CD4-positive, alpha-beta T cell treated with Interleukin-15 for 1 hour (primary cell): ENCODE measurements at places on chromosomes 13 and 19.

GRCh38 chr13:47142105-47142504 is 245.3 kb upstream of the HTR2A start:
- no peak for DNase-seq

DNA sequence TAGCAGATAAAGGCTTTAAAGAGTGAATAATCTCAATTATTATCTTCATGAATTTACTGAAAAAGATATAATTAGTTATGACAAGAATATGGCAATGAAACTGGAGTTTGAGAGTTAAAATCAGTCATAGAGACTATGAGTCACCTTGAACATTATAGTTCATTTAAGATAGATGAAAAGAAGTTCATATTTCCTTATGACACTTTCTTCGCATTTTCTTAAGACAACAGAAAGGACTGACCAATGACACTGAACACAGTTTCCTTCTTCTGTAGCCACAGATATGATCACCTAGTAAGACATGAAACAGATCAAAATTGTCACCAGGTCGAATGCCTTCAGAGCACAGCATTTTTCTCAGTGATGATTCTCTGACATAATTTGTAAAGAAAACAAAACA is 202.1 kb downstream of the KLF12 start:
- DNase-seq: no peak

DNA sequence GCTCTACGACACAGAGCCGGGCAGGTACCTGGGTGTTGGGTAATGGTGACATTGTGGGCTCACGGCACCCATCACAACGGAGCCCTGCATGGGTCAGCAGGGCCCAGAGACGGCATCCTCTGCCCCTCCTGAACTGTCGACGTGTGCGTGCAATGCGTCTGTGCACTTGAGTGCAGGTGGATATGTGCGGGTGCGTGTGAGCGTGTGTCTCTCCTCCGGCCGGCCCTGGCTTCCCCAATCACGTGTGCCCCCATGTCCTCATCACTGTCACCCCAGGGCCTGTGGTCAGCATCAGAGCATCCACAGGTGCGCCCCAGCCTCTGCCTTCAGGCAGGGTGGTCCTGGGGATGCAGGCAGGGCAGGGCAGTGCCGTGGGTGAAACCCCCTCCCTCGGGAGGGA is 37.2 kb upstream of the TPM4 start:
- DNase-seq: no peak

- no peak for DNase-seq
Measured at GRCh38 chr19:55442372-55442961, 633 bp downstream of the SHISA7 start.

- no peak for DNase-seq
Measured at GRCh38 chr13:24181991-24182702, 21.6 kb downstream of the SPATA13 start.

GRCh38 chr19:39296906-39297305 is 699 bp downstream of the IFNL1 start:
- no peak for DNase-seq

DNA sequence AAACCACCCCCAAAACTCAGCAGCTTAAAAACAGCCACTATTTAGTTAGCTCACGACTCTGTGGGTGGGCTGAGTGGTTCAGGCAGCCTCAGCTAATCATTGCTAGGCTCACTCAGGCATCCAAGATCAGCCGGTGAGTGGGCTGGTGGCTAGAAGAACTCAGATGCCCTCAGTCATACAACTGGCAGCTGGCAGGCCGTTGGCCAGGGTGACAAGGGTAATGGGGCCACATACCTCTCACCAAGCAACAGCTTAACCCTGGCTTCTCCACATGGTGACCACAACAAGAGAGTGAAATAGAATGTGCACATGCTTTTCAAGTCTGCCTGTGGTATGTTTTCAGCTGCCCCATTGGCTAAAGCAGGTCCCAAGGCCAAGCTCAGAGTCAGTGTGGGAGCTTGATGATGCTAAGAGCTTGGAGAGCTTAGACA is 435.4 kb upstream of the TSHZ3 start:
- no peak for DNase-seq

- no peak for DNase-seq
Measured at GRCh38 chr19:5048727-5049553, 80.0 kb downstream of the KDM4B start.

GRCh38 chr19:45515081-45515624 is 7.9 kb downstream of the VASP start:
- peak; percentile 83 for DNase-seq

- peak; percentile 87 for DNase-seq
Measured at GRCh38 chr19:1248786-1249297, 459 bp downstream of the MIDN start.

- no peak for DNase-seq
Measured at GRCh38 chr13:98938801-98939200, 39.1 kb downstream of the DOCK9 start.
